H1 (cell line): ENCODE measurements at places on chromosomes 2 and 18. TPM values are rescaled to one million over a fixed set of nuclear protein-coding genes. Genes with fewer than 3 reads are reported as not detected.

KLHL14 gene
- polyA plus RNA-seq = 1.1 and 1.4 TPM in 2 replicates

PIEZO2 gene
- 4.7 and 6.0 TPM in 2 replicates for polyA plus RNA-seq

FEV gene
- polyA plus RNA-seq = not detected in 2 replicates

CYP26B1 gene
- polyA plus RNA-seq = 0.06 and 0.19 TPM in 2 replicates

DNER gene
- 6.8 and 7.7 TPM in 2 replicates for polyA plus RNA-seq

REG3A gene
- not detected in 2 replicates for polyA plus RNA-seq

EPHA4 gene
- 5.7 and 6.4 TPM in 2 replicates for polyA plus RNA-seq

RAB12 gene
- polyA plus RNA-seq = 11.6 and 19.7 TPM in 2 replicates

EPC2 gene
- polyA plus RNA-seq = 9.6 and 16.1 TPM in 2 replicates

CRYGD gene
- 6.0 and 7.1 TPM in 2 replicates for polyA plus RNA-seq

NUP35 gene
- 18.0 and 30.7 TPM in 2 replicates for polyA plus RNA-seq

CD207 gene
- polyA plus RNA-seq = not detected in 2 replicates

NT5C1B gene
- not detected in 2 replicates for polyA plus RNA-seq

CABYR gene
- 9.4 and 14.5 TPM in 2 replicates for polyA plus RNA-seq

B3GNT7 gene
- 26.4 and 27.7 TPM in 2 replicates for polyA plus RNA-seq

TCF4 gene
- polyA plus RNA-seq = 57.8 and 59.3 TPM in 2 replicates

LIPG gene
- polyA plus RNA-seq = 8.3 and 9.2 TPM in 2 replicates

PLGLB2 gene
- polyA plus RNA-seq = 0.14 TPM in 1 of 2 replicates, not detected in the other

LYG1 gene
- 0.60 and 0.68 TPM in 2 replicates for polyA plus RNA-seq

TSPYL6 gene
- not detected in 2 replicates for polyA plus RNA-seq

INO80D gene
- polyA plus RNA-seq = 4.8 and 6.2 TPM in 2 replicates

SH3BP4 gene
- polyA plus RNA-seq = 28.3 and 31.5 TPM in 2 replicates

GPR75 gene
- polyA plus RNA-seq = 3.5 and 4.3 TPM in 2 replicates

ZNF236 gene
- 6.7 and 8.3 TPM in 2 replicates for polyA plus RNA-seq

HAAO gene
- 7.0 and 9.5 TPM in 2 replicates for polyA plus RNA-seq

FAM228A gene
- polyA plus RNA-seq = not detected in 2 replicates

MLPH gene
- polyA plus RNA-seq = 12.7 and 16.9 TPM in 2 replicates

CETN1 gene
- not detected in 2 replicates for polyA plus RNA-seq

RBM44 gene
- polyA plus RNA-seq = 0.05 and 0.12 TPM in 2 replicates

SH3RF3 gene
- 0.11 and 0.27 TPM in 2 replicates for polyA plus RNA-seq

TMEM37 gene
- 16.2 and 20.4 TPM in 2 replicates for polyA plus RNA-seq

TTC21B gene
- 5.1 and 6.9 TPM in 2 replicates for polyA plus RNA-seq

EVA1A gene
- polyA plus RNA-seq = 2.4 and 2.7 TPM in 2 replicates

ALPG gene
- 2.1 and 3.2 TPM in 2 replicates for polyA plus RNA-seq

SERPINB3 gene
- polyA plus RNA-seq = 0.06 and 0.18 TPM in 2 replicates

RGPD4 gene
- polyA plus RNA-seq = not detected in 2 replicates

SPHKAP gene
- 0.02 TPM in 2 replicates for polyA plus RNA-seq

UGT1A7 gene
- polyA plus RNA-seq = not detected in 2 replicates

KCNE4 gene
- polyA plus RNA-seq = 0.03 and 0.08 TPM in 2 replicates

ANKRD36 gene
- 2.7 and 3.5 TPM in 2 replicates for polyA plus RNA-seq

CYRIA gene
- polyA plus RNA-seq = 0.80 and 1.5 TPM in 2 replicates

C2orf80 gene
- polyA plus RNA-seq = 0.41 and 0.97 TPM in 2 replicates

ASB3 gene
- polyA plus RNA-seq = 14.5 and 22.6 TPM in 2 replicates
